NCI-H510A (cell line): ENCODE measurements at places on chromosomes 5 and 9.

DNA sequence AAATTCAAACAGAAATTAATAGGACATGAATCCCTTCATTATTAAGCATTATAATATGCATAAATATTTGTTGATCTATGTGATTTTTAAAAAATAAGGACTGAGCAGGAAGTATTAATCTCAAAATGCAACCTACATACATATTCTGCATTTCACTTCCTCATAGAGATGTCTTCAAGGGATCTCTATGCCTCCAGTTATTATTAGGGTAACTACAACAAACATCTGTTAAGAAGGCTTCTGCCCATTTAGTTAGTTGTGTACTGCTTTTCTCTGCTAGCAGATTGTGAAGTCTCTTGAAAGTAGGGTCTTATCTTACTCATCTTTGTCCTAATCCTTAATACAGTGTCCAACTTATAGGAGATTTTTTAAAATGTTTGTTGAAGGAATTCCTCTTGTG is 414.1 kb downstream of the ACTL7B start:
- no peak for DNase-seq

GRCh38 chr5:9698841-9699240 is 68.7 kb upstream of the TAS2R1 start:
- no peak for DNase-seq

DNA sequence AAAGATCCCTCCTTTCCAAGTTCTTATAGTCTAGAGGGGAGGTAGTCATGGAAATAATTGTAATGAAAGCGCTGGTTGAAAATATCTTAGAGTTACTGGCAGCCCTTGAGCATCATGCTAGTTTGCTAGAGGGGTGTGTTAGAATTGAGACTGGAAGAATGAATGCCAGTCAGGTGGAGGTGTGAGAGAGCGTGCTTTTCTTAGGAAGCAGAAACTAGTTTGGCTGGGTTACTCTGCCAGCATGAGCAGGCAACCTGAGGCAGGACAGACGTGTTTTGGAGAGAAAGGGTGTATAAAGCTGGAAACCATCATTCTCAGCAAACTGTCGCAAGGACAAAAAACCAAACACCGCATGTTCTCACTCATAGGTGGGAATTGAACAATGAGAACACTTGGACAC is 43.6 kb upstream of the DHFR start:
- no peak for DNase-seq

- DNase-seq, result no peak
Observed at GRCh38 chr9:103364753-103365152, 369.6 kb downstream of the CYLC2 start.

DNA sequence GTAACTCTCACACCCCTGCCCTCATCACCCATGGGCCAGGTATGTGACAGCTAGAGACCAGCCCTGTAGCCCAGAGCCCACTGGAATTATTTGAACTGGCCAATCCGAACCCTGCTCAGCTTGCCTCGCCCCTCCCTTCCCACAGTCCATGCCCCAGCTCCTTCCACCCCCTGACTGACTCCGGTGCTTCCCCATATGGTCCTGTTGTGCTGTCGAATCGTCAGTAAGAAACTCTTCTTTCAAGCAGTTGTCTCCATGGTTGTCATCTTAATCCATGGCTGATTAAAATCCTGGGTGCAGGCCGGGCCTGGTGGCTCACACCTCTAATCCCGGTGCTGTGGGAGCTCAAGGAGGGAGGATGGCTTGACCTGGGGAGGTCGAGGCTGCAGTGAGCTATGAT is 118.5 kb downstream of the COL23A1 start:
- no peak for DNase-seq

DNA sequence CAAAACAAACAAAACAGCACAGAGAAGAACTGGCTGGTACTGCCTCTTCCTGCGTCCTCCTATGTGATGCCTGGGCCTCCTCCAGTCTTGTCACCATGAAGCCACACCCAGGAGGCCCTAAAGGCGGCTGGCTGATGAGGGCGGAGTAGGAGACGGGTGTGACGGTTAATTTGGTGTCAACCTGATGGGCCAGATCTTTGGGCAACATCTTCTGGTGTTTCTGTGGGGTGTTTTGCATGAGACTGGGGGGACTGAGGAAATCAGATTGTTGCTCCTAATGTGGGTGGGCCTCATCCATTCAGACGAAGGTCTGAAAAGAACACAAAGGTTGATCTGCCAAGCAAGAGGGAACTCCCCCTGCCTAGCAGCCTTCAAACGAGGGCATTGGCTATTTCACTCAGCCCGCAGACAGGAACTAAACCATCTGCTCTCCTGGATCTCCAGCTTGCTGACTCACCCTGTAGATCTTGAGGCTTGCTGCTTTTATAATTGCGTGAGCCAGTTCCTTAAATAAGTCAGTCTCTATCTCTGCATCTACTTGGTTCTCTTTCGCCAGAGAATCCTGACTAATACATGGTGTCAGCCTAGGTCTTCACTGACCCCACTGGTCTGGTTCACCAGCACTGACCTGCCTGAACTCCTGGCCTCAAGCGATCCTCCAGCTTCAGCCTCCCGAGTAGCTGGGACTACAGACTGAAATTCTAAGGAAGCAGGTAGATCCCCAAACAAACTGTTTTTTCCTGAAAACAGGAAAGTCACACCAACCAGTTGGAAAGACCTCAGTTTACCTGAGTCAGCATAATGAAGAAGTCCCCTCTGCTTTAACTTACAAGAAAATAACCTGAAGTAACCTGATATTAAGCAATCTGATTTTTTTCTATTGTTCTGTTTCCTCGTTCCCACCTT is 12.8 kb upstream of the ZFP62 start:
- DNase-seq, result no peak

DNA sequence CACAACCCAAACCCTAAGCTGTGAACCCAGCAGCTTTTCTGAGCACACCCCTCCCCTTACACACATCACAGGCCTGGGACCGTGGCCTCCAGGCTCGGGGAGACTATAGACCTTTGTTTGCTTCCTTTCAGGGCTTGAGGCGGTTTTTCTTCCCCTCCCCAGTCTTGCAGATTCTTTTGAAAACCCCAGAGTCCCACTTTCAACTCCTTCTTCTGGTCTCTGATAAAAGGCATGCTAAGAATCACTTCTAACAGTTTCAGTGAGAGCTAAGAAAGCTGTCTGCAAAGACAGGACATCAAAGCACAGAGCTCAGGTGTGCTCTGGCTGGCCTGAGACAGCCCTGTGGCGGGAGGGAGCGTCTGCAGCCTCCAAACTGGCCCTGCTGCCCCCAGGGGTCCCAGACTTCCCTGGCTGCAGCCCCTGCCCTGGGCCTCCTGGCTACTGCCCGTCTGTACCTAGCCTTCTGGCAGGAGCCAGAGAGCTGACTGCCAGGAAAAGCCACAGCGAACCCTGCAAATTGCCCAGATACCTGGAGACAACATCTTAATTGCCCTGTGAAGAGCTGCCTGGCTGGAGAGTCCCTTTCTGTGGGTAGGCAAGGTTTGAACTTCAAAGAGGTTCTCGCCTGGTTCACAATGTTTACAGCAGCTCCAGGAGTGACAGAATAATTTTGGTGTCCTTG is 138.9 kb downstream of the GADD45G start:
- no peak for DNase-seq
